ENCODE measurements at places on chromosomes 3 and 15.

DNA sequence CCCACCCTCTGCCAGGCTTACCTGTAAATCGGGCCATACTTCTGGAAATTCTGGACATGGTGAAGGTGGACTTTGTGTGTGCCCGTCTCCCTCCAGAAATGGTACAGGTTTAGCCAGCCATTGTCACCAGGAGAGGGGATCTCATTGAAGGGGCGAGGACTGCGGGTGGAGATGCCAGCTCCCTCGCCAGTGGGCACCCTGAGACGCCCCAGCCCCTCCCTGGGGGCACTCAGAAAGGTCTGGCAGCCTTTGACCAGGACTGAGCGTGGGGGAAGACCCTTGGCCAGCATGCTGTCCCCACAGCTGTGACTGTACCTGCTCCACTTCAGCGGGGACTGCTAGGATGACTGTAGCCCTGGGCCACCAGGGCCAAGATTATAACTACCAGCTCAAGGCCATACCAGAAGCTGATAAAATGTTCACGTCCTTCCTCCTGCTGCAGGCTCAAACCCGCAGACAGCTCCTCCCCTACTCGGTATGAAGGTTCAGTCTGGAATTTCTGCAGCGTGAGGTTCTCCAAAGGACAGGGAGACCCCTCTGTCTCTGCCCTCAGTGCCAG lies at the start of gene CYP11A1:
Gene CYP11A1, minus strand, starts transcription at position 351 of the 559 bp plus-strand sequence. Its CDS starts 61 bp downstream, at position 290.
- no peak for DNase-seq

DNA sequence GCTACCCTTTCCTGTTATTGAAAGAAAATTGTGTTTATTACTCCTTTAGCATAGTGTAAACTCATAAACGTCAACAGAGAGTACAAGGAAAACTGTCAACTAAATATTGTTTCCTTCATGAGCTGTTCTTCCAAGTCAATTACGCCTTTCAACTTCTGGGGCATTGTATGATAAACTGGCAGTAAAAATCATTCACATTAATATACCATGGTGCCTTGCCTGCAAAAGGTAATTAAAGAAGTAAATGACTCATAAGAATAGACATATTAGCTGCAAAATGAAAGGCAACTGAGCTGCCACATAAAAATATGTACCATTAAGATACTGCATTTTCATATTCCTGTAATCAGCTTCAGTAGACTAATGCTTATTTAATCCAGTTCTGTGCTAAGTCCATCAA lies 447.3 kb downstream of the FOXP1 start:
- no peak for DNase-seq

DNA sequence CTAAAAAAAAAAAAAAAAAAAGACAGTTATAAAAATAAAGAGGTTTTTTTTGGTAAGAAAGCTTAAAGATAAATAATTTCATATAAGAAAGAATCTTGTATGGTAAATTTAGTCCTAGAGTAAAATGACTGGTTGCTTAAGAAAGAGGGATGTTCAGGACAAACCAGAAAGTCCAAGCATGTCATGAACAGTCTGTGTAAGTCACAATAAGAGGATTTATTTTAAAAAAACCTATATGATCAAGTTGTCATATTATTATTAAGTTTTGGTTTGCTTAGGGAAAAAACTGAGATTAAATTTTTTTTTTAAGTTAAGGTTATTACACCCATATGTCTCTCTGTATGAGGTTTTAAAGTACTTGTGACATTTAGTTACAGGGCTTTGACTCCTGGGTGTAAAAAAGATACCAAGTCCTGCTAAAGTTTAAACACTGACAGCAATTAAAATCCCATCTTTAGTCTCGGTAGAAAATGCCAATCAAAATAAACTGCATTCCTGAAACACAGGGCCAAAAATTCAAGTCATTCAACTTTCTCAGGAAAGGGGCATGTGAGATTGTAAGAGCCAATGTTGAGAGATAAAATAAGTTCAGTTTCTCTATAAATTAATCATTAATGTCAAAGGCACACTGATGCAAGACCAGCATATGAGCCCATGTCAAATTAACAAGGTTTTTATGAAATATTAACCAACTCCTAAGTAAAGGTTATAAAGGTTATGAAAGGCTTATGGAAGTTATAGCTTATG lies 8.5 kb upstream of the BDH1 start:
- DNase-seq, result no peak

DNA sequence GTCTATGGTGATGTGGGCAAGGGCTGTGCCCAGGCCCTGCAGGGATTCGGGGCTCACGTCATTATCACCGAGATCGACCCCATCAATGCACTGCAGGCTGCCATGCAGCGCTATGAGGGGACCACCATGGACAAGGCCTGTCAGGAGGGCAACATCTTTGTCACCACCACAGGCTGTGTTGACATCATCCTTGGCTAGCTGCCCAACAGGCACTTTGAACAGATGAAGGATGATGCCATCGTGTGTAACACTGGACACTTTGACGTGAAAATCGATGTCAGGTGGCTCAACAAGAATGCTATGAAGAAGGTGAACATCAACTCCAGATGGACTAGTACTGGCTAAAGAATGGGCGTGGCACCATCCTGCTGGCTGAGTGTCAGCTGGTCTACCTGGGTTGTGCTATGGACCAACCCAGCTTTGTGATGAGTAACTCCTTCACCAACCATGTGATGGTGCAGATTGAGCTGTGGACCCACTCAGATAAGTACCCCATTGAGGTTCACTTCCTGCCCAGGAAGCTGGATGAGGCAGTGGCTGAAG lies 6.1 kb upstream of the USP8 start:
- no peak for DNase-seq

- peak; percentile 95 for DNase-seq
These were observed 28.9 kb upstream of the LSAMP start for GRCh38 chr3:116474032-116474780.

DNA sequence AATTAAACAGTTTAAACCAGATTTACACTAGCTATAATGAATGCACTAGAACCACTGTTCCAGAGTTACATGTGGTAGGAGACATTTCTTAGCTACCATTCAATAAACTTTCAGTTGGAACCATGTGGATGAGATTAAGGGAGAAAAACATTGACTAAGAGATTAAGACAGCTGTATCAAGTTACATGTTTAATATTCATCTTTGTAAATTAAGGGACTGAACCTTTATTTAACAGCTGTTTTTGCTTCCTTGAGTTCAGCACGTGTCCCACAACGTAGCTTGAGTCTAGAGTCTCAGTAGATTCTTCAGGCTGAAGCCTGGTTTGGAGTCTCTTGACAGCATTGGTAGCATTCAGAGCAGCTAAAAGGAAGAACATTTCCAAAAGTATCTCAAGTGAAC lies 27.2 kb upstream of the CFAP44 start:
- no peak for DNase-seq

- DNase-seq, result no peak
These were observed 31.9 kb downstream of the DNAH1 start for GRCh38 chr3:52347716-52348635.

DNA sequence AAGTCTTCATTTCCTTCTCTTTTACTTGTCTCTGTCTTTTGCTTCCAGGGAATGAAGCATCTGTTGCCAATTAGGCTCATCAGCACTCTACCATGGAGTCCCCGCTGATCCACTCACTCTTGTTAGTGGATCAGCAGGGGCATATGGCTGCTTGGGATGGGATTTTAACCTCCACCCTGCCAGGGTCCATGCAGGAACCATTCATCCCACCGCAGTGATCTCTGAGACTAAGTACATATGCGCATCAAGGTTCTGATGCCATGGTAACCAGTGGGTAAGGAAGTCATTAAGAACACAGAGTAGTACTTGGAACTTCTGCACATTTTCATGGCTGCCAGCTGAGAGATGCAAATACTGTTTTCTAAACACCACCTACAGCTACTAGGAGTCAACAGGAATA lies 374.0 kb upstream of the ALCAM start:
- DNase-seq, result no peak

GRCh38 chr3:88626456-88627120 lies 476.8 kb downstream of the C3orf38 start:
- DNase-seq, result no peak

GRCh38 chr3:158728061-158728377 lies 4.2 kb downstream of the RARRES1 start:
- DNase-seq, result no peak

DNA sequence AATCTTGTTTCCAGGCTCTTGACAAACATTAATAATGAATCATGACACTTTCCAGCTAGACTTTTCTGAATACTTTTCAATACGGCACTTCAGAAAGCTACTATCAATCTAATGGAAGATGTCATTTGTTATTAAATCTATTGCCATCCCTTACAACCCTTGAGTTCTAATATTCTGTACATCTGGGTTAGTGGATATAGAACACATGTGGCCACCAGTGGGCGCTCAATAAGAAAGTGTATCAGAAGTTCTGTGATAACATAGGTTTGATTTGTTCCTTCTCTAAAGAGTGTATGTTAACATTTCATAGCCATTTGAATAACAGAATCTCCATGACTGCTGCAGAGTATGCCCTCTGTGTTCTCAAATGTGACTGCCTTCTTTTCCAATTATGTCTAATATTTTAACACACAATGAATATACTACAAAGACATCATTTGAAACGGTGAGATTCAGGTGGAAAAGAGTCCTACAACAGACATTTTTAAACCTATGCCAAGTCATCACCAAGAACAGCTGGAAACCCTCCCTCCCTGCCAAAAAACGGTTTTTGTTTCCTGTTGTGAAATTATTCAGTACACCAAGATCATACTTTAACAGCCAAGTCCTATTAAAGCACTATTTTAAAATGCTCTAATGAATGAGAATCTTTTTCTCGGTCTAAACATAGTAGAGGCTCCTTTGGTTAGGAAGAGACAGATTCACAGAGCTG lies 22.2 kb downstream of the ALDH1A2 start:
- peak; percentile 29 for DNase-seq

DNA sequence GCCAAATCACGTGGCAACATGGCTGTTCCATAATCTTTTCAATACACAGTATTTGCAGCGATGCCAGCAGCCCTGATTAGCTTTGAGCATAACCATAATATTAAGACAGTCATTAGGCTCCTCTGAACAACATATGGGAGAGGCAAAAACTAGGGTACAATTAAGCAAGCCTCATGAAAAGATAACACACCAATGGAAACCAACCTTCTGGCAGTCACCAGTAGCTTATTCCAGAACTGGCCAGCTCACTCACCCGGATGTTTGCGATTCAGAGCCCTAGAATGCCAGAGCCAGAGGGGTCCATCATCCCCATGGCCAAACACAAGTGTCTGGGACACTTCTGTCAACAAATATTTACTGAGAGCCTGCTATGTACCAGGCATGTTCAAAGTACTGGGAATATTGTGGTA lies 48.8 kb upstream of the PLXND1 start:
- DNase-seq, result no peak

- DNase-seq, result no peak
These were observed 12.5 kb upstream of the B3GALNT1 start for GRCh38 chr3:161117646-161118045.

DNA sequence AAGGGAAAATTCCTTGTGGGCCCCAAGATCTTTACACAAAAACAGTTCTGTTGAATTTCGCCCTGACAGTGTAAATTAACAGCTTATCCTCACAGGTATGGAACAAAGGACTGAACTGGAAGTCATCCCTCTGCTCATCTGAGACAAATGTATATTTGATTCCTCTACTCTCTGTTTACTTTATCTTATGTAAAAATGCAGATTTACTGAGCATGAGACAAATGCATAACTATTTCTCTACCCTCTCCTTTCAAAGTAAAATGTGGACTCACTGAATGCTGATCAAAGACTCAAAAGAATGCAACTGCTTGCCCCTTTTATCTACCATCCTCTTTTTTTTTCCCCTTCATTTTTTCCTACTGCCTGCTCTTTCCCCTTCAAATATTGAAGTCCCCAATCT lies 98.6 kb upstream of the CRBN start:
- DNase-seq, result no peak

DNA sequence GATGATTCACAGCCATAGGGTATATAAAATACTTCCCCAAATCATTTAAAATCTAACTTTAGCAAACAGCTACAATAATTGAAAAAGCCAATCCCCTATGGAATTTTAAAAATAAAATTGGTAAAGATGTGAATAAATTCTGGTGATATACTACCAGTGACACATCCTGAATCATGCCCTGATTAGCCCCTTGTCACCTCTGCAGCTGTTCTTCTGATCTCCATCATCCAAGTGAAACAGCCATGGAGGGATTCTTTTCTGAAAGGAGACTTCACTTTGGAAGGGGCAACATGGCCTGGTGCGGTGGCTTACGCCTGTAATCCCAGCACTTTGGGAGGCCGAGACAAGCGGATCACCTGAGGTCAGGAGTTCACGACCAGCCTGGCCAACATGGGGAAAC lies 115.6 kb upstream of the MLF1 start:
- DNase-seq, result no peak

- no peak for DNase-seq
These were observed 149.9 kb downstream of the SST start for GRCh38 chr3:187520027-187520945.

- DNase-seq, result no peak
These were observed 344.2 kb upstream of the GRM7 start for GRCh38 chr3:6516694-6517093.

DNA sequence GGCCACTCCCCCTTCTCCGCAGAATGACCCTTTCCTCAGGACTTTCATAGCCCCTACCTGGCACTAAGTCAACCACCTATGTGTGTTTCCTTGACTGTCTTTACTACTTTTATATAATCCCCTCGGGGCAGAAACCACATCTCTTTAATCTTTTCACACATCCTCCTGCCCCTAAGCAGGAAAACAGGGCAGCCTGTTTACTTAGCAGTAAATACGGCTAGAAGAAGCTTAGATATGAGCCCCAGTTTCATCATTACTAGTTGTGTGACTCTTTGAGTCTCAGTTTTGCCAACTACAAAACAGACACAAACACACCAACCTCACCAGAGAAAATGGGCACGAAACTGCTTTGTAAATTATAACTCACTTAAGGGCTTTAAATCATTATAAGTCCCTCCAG lies 98.3 kb downstream of the CYP19A1 start:
- no peak for DNase-seq

DNA sequence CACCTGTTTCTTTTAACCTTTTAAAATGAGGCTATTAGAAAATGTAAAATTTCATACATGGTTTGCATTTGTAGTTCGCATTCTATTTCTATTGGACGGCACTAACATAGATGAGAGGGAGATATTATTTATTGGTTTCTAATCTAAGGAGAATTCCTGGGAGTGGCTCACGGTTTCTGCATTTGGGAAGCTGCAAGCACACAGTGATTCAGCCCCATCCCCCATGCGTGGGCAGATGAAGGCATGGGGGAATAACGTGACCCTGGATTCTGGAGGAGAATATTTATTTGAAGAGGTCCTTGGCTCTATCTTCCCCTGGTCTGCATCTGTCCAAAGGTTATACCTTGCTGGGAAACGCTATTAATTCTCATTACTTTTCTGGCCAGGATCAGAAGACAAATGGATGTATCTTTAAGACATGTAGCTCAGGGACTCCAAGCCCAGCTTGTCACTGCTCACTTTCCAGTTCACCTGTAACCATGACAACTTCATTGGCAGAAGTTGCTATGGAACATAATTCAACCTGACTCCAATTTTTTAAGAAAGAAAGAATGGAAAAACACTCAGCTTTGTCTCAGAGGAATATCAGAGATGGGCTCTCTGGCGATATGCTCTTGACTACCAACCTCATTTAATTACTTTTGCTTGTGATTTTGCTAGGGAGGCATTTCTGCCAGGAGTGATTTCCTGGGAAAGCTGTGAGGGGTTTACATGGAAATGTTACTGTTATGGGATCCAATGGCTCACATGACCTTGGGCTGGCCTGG lies 27.2 kb upstream of the POMGNT2 start:
- DNase-seq, result no peak
